Activated CD4-positive, alpha-beta T cell treated with anti-CD3 and anti-CD28 coated beads, Interleukin-2, amount 50 U/mL, for 16 hours (primary cell): ENCODE measurements at places on chromosomes 2 and 18.

DNA sequence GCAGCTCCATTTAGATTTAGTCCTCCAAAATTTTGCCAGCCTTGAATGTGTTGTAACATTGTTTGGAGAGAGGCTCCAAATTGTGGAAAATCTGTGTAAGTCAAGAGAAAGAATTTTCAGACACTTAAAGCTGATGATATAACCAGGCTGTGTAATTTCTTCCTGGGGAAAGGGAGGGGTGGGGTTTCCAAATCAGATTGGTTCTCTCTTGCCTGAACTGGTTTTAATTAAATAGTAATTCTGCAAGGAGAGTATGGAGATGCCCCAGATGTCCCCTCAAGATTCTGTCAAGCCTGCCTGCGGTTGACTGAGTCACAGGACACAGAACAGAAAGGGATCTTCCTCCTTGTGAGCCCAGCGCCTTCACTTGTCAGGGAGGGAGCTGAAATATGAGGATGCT lies 54.5 kb downstream of the C18orf63 start:
- no peak for DNase-seq

DNA sequence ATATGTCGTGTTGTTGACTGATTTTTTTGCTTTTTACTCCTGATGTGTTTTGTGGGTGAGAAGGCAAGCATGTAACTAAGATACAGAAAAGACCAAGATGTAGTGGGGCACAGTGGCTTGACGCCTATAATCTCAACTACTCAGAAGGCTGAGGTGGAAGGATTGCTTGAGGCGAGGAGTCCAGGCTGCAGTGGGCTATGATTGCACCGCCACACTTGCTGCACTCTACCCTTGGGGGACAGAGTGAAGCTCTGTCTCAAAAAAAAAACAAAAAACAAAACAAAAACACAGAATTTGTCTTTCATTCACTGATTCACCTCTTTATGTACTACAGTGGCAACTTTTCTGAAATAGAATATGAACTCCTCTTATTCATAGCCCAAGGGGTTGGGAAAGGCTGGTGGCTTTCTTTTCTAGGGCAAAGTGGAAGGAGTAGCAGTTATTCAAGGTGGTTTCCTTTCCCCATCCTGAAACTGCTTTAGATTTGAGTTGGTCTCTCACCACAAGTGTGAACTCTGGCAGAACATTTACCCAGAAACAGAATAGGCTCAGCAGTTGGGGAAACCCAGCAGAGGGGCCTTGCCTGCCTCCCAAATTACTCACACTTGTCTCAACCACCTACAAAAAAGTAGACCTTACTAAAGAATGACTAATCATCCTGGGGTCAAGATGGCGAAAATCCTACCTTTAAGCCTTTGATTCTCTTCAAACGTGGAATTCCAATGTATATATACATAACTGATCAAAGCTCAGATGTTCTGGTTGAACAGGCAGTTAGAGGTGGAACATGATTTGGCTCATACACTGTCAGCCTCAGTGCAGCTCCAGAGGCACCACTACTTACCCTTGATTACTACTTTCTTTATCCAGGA lies 6.5 kb downstream of the TANK start:
- peak; percentile 97 for DNase-seq

DNA sequence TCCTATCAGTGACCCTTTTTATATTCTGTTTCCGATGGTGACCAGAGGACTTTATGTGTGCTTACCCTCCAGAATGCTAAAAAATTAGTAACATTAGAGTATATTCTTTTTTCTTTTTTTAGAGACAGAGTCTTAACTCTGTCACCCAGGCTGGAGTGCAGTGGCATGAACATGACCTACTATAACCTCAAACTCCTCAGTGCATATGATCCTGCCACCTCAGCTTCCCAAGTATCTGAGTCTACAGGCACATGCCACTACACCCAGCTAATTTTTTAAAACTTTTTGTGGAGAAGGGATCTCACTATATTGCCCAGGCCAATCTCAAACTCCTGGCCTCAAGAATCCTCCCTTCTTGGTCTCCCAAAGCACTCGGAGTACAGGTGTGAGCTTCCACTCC lies 74.6 kb downstream of the MALT1 start:
- no peak for DNase-seq

GRCh38 chr18:54125429-54125828 lies 99.0 kb downstream of the MBD2 start:
- no peak for DNase-seq

GRCh38 chr2:167471734-167472133 lies 583.5 kb downstream of the XIRP2 start:
- DNase-seq = no peak

- no peak for DNase-seq
Observed at GRCh38 chr18:21100146-21100545, 11.5 kb downstream of the ROCK1 start.

GRCh38 chr2:227280895-227281294 lies 44.2 kb upstream of the MFF start:
- DNase-seq = no peak

DNA sequence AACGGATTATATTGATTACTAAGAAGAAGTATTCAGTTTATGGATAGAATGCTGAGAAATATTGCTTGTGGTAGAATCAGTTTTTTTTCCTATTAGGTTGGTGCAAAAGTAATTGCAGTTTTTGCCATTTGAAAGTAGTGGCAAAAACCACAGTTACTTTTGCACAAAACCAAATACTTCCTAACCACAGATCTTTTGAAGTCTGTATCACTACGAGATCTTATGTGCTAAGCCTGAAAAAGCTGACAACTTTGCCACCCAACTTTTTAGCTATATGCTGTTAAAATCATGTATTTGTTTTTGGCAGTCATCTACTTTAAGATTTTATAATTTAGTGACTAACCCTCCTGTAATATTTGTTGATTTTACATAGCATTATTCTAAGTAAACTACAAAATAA lies 24.6 kb downstream of the DNAJC10 start:
- peak; percentile 27 for DNase-seq
